Gastroesophageal sphincter (tissue), 4 donors: ENCODE measurements at places on chromosomes 5 and 9.

DNA sequence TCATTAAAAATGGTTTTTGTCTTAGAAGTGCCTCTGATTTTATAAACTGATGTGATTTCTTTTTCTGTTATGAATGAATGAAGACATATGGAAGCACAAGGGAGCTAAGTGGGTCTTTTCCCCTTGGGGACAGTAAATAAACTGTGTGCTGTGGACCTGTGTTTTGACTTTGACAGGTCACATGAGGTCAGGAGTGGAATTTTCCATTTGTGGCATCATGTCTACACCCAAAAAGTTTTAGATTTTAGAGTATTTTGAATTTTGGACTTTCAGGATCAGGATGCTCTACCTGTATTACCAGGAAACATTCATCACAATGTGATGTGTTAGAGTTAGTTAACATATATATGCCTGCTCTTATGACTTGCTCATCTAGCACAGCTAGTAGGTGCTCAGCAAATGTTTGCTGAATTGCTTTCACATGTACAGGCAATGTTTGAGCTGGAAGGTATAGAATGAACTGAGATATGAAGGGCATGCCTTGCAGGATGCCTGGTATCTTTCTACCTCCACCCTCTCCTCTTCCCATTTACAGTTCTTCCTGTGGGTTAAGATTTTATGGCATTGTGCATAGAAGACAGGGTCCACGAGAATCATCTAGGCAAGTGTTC, 73.2 kb upstream of the NR3C1 start:
- no peak for ATAC-seq

DNA sequence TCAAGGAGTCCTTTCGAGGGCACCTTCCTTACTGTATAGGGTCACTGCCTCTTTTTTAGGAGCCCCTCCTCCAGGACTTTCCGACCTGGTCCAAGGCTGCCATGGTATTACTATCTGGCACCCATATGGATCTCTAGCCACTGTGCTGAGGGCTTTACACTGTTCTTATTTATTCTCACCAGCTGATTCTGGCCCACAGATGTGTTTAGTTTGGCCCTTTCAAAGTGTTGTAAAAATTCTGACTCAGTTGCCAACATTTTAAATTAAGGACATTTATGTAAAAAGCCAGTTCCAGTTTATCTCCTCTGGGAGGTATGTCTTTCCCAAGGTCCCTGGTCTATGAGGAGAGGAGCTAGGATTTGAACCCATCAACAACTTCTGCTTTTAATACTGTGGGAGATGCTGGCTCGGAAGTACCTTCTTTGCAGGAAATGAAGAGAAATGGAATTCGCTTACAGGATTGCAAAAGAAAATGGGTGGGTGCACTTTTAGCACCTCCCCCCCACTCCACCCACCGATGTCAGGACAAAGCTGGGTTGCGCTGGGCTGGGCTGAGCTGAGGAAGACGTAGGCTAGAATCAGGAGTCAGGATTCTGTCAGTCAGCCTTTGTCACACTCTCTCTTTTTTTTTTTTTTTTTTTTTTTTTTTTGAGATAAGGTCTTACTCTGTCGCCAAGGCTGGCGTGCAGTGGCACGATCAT, 7.8 kb downstream of the JADE2 start:
- ATAC-seq = peak; percentile 84

- no peak for ATAC-seq
Measured at GRCh38 chr9:19102181-19102630, 498 bp downstream of the HAUS6 start.

GRCh38 chr9:136534366-136534765, 11.5 kb downstream of the NOTCH1 start:
- no peak for ATAC-seq

- ATAC-seq = no peak
Measured at GRCh38 chr5:120942596-120943350, 478.7 kb downstream of the PRR16 start.

GRCh38 chr5:123478546-123478945, 33.4 kb upstream of the CSNK1G3 start:
- ATAC-seq = no peak

- no peak for ATAC-seq
Measured at GRCh38 chr5:73966451-73966850, 340.5 kb downstream of the ARHGEF28 start.

DNA sequence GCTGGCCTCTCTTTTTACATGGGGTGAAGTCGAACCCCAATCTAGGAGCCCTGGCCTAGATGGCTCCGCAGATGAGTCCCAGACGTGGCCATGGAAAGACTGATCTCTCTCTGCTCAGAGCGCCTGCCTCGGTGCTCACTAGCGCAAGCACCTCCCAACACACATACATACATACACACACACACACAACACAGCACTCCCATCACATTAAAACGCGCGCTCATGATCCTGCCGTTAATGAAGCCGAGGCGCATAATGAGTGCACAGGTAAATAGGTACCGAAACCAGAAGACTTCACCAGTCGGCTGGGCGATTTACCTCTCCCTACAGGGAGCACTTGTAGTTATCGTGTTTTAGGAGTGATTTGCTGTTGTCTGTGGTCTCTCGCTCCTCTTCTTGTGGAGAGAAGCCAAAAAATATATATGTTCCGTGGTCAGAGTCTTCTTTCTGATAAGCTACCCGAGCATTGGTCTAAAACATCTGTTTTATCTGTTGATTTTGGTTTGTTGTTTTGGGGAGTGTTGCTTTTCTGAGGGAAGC, 207.7 kb downstream of the MEF2C start:
- peak; percentile 46 for ATAC-seq

DNA sequence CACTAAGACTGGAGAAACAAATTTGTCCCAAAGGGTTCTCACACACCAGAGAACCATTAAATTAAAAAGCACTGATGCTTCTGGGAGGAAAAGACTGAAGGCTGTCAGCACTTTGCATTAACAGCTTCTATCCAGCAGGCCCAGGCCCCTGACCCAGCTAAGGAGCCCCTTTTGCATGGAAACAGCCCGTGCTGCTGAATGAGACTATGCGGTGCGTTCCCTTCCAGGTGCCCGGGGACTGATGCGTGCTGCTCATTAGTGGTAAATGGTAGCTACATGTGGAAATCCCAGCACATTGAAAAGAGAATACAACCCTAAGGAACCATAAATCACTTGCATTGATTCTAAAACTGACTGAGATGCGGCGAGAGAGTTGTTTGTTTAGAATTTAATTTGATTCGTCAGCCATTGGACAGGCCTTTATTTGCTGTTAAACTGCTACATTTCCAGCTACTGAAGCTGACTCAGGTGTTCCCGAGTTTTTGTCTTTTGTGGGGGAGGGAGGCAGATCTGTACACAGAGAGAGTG, 351.0 kb upstream of the SLC24A2 start:
- no peak for ATAC-seq
